ENCODE measurements at places on chromosomes 11 and 22. TPM values are rescaled to one million over a fixed set of nuclear protein-coding genes. Genes with fewer than 3 reads are reported as not detected.

Gene CRYAB
- total RNA-seq: 113 TPM

Gene PANX2
- total RNA-seq: 3.0 TPM

Gene RPS19BP1
- 72.5 TPM for total RNA-seq

Gene TANGO2
- 37.8 TPM for total RNA-seq

Gene KCNE3
- total RNA-seq: 20.9 TPM

Gene MSANTD2
- total RNA-seq: 13.3 TPM

Gene HTR3B
- not detected for total RNA-seq

DNA sequence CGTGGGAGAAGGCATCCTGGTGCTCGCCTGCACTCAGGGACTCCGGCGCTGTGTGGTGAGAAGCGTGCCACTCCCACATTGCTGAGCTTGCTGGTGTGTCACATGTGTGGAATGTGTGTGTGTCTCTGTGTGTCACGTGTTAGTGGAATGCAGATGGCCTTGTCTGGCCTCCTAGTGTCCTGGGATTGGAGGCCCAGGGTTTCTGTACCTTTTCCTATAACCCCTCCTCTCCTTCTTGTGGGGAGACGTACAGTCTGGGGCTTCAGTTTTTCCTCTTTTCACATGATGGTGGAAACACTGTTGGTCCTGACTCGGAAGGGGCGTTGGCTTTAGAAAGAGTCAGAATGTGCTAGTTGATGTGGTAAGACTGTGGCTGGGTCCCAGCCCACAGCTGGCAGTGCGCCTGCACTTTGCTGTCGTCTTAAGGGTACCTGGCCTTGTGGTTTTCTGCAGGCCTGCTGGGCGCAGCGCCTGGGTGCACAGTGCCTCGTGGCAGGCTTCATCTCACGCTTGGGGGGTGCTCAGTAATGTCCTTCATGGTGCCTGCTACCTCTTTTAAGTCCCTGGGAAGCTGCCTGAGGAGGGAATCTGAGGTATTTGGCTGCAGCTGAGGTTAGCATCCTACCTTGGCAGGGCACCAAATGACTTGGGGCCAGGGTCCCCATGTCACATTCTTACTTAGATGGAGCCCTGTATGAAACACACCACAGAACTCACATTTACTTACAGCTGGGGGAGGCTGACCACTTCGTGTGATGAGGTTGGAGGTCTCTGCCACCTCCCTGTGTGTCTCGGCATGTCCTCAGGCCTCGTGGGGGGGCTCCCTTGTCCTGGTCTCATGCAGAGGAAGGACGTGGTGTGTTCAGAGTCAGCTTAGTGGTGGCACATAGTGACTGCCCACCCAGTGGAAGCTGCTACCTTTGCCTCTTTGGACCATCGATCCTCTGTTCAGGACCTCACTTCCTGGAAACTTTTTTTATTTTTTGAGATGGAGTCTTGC, 61.9 kb downstream of the MED15 start:
- DNase-seq: peak; percentile 93

- DNase-seq: no peak
Observed at GRCh38 chr11:20041499-20041898, 118.8 kb downstream of the DBX1 start.

DNA sequence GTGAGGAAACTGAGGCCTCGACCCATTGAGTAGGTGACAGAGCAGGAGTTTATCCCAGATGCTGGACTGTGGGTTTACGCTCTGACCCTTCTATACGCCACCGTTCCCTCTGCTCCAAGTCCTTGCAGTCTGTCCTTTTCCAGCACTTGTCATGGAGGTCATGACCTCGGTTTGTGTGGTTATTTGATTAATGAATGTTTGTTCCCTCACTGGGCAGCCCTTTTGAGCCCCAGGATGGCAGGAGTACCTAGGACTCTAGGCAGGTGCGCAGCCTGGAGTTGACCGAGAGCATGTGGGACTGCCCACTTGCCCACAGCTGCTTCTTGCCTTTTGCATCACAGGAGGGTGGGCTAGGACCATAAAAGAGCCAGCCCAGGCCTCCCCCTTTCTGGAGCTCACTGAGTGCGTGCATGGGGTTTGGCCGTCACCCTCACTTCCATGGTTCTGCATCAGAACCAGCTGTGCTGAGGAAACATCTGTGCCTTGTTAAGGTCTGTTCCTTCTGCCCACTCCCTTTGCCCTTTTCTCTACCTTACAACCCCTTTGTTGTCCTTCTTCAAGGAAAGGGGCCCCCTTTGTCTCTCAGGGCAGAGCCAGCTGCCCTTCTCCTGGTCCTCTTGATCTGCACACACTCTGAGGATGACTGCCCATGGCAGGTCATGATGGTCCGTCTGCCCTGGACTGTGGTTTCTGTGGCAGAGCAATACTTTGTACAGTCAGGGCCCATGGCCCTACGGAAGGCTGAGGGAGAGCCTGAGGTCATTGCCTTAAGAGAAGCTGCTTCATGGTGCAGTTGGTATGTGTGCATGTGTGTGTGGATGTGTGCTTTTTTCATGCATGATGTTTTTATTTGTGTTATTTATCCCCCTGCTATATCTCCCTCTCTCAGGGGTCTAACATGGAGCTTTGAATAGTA, 38.2 kb downstream of the BMAL1 start:
- no peak for DNase-seq

DNA sequence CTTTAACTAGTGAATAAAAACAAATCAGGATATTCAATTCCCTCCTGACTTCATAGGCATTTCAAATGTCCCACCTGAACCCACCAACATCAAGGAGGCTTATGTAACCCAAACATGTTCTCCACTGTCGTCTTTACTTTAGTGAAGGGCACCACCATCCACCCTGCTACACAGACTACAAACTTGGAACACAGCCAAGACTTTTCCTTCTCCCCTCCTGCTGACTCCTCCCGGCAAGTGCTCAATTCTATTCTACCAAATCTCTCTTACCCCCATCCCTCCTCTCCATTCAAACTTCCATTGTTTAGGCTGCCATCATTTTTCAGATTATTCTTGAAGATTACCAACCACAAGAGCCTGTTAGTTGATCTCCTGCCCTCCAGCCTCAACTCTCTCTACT, 24.3 kb downstream of the SAAL1 start:
- no peak for DNase-seq

DNA sequence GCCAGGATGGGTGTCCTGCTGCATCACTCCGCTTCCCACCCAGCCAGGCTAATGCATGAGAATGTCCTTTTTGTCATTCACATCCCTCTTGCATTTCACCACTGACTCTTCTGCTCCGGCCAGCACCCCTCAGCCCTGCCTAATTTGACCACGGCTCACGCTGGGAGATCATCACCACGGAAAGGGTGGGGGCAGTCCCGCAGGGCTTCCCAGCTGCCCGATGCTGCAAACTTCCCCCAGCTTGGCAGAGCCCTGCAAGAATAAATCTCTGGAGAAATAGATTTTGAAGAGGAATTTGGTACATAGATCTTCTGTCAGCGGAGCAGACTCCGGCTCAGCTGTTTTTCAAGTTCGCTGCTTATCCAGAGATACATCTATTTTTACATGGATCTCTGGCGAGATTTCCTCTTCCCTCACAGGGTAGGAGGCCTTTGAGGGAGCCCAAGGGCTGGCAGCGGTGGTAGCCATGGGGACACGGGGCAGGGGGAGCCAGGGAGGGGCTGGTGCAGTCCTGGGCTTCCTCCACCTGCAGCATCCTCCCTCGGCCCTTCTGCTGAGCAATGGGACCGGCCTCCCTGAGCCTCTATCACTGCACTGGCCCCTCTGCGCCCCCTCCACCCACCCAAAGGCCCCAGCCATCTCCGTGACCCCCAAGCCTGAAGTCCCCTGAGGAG, 62.6 kb downstream of the BUD13 start:
- no peak for DNase-seq

GRCh38 chr22:27641049-27641795, 160.3 kb downstream of the MN1 start:
- DNase-seq: no peak

- DNase-seq: no peak
Observed at GRCh38 chr11:64842366-64842759, 2.1 kb downstream of the CDC42BPG start.

- DNase-seq: no peak
Observed at GRCh38 chr11:102291831-102292230, 25.5 kb upstream of the BIRC3 start.

DNA sequence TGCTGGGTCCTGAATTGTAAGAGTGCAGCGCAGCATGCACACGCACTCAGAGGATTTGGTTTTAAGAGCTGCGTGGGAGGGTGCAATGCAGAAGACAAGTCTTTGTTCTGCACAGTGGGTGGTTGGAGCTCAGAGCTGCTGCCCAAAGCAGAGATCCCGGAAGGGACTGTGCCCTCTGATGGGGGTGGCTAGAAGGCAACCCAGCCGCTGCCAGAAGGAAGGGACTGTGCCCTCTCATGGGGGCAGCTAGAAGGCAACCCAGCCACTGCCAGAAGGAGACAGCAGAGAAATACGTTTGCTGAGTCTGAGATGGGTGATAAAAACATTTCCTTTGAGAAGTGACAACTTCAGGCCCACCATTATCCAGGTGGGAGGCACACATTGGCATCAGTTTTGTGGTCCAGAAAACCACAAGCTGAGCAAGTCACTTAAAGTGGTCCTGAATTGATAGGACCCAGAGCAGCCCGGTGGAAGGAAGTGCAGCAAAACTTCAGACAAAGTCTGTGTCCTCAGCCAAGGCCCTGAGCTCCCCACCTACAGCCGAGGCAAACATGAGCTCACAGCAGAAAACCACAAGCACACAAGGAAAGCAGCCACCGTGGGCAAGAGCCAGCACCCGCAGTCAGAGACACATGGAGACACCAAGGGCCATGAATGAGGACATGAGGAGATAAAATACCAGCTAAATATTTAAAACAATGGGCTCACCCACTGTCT, 4.3 kb downstream of the KRTAP5-6 start:
- no peak for DNase-seq

GRCh38 chr11:128339792-128340191, 247.6 kb downstream of the ETS1 start:
- DNase-seq: no peak

- DNase-seq: no peak
Observed at GRCh38 chr11:86933891-86934581, 21.2 kb downstream of the FZD4 start.

- peak; percentile 72 for DNase-seq
Observed at GRCh38 chr22:26589367-26589844, 526 bp downstream of the TPST2 start.

GRCh38 chr22:30743257-30744020, 48.8 kb downstream of the OSBP2 start:
- no peak for DNase-seq

- no peak for DNase-seq
Observed at GRCh38 chr11:68353118-68353517, 40.7 kb downstream of the LRP5 start.

GRCh38 chr11:33256031-33256812, 959 bp upstream of the HIPK3 start:
- DNase-seq: peak; percentile 41

GRCh38 chr11:84722583-84723108, 904.5 kb downstream of the DLG2 start:
- DNase-seq: no peak

- no peak for DNase-seq
Observed at GRCh38 chr11:44104481-44105294, 9.2 kb downstream of the EXT2 start.

DNA sequence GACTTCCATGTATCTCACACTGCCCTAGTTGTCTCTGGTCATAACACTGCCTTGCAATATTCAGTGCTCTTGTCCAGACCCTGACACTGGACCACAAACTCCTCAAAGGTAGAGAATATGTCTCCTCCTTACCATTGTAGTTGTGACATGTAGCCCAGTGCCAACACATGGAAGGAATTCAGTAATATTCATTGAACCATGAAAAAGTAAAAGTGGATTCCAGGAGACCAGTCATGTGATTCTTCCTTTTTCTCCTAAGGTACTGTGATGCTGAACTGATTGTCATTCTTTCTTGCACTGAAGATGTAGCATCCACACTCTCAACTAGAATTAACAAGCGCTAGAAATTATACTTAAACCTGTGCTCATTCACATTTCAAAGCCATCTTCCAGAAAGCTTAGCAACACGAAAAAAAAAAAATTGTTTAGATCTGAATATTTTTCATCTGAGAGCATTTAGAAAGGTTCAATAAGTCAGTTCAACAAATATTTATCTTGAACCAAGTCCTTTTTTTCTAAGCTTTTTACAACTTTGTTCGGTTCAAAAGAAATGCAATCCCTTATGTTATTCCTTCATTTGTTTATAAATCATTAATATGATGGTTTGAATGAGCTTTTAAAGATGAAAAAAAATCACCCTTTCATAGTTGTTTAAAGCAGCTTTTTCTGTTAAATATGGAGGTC, 224.7 kb upstream of the BLID start:
- DNase-seq: no peak

GRCh38 chr11:75147875-75148263, 3.0 kb upstream of the SLCO2B1 start:
- peak; percentile 83 for DNase-seq

GRCh38 chr11:119027561-119028345, 2.9 kb downstream of the SLC37A4 start:
- no peak for DNase-seq

DNA sequence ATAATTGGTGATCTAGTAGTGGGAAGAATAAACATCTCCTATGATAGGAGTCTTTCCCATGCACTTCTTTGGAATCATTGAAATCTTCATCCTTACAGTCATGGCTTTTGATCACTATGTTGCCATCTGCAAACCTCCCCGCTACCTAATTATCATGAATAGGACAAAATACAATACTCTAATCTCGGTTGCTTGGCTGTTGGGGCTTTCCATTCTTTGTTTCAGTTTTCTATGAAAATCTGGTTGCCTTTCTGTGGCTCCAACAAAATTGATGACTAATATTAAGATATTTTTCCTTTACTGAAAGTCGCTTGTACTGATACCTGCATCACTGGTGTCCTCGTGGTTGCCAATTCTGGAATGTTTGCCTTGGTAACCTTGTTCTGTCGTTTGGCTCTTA, 11.9 kb downstream of the OR4C6 start:
- DNase-seq: no peak

- no peak for DNase-seq
Observed at GRCh38 chr22:45285263-45286058, 712 bp downstream of the UPK3A start.

GRCh38 chr11:78573271-78573670, 1.4 kb downstream of the NARS2 start:
- no peak for DNase-seq

DNA sequence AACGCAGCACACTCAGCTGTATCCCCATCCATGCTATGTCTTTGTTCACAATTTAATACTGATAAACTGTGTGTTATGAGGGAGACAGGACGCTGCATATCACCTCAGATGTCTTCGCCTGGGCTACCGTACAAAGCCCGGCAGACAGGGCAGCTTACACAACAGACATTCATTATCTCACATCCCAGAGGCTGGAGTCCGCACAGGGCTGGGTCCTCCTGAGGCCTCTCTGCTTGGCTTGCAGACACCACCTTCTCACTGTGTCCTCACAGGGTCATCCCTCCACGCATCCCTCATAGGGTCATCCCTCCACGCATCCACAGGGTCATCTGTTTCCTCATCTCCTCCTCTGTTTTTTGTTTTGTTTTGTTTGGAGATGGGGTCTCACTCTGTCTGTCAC, 61.2 kb downstream of the SHANK2 start:
- peak; percentile 35 for DNase-seq

GRCh38 chr11:119729951-119730613, 1.1 kb upstream of the NECTIN1 start:
- peak; percentile 79 for DNase-seq

GRCh38 chr11:59923813-59924212, 14.4 kb upstream of the OOSP1 start:
- no peak for DNase-seq

GRCh38 chr11:19746086-19746485, 33.4 kb downstream of the NAV2 start:
- DNase-seq: no peak
